ENCODE measurements at places on chromosomes 1 and 21.

DNA sequence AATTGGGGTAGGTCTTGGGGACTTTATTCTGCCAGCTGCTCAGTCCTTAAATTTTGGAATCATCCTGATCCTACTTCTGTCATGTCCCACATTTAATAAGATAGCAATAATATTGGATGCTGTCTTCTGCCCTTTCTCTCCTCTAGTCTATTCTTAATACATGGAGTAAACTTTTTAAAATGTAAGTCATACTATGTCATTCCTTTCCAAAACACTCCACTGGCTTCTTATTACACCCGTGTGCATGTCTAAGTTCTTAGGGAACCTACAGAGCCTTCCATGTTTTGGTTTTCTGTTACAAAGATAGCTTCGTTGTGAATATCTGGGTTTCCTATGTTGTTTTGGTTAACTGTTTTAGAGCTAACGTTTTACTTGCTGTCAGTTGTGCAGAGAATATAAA, 35.1 kb downstream of the USP25 start:
- DNase-seq = no peak

- DNase-seq = no peak
Observed at GRCh38 chr1:94382201-94382600, 36.0 kb upstream of the ABCD3 start.

GRCh38 chr1:36253161-36253862, 29.1 kb downstream of the THRAP3 start:
- no peak for DNase-seq

DNA sequence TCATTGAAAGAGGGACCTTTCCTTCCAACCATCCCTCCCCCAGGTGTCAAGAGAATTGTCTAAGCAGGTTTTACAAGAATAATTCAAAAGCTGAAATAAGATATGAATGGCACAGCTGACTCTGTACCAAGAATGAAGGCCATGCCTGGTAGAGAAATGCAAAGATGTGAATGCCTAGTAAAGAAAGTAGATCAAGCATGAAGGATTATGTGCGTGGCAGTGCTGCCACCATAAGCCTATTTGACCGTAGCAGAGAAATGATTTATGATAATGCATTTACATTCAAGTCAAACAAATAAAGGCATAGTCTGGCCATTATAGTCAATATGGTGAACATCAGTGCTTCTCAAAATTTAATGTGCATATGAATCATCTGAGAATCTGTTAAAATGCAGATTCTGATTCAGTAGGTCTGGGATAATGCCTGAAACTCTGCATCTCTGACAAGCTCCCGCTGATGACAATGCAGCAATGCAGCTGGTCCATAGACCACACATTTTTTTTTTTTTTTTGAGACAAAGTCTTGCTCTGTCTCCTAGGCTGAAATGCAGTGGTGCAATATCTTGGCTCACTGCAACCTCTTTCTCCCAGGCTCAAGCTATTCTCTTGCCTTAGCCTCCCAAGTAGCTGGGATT, 16.6 kb upstream of the CLCA4 start:
- DNase-seq = no peak

DNA sequence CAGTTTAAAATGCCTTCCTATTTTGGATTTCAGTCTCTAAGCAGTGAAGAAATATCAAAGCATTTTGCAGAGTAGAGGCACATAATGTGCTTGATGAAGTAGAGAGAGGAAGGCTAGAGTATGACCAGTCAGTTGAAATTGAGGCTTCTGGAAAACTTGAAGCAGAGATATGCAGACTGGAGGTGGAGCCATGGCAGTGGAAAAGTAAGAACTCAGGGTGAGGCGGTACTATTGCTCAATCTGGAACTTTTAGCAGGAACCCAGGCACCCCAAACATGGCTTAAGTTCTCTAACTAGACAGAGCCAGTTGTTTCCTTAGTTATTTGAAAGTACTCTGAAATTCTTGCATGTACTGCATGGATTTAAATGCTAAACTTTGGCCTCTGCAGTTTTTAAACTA, 288.6 kb downstream of the HHAT start:
- DNase-seq = no peak

- DNase-seq = no peak
Observed at GRCh38 chr1:95383111-95383510, 149.1 kb downstream of the RWDD3 start.

DNA sequence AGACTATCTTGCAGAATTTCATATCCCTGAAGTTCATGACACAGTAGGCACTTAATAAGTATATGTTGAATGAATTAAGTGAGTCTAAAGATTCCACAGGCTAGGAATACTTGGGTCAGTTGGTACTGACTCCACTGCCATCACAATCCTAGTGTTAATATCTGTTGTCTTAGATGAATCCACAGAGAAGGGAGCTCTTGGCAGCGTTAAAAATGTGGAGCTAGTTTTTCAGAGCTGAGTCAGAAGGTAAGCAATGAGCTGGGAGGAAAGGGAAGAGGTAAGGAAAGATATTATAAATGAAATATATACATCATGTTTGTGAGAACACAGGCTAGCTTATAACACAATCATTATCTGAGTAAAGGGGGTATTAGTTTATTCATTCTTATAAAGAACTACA, 21.8 kb upstream of the GORAB start:
- DNase-seq = no peak
